ENCODE measurements at places on chromosomes 7 and 10.

- DNase-seq: no peak
These were observed 202.0 kb downstream of the ARL4A start for GRCh38 chr7:12889391-12889790.

DNA sequence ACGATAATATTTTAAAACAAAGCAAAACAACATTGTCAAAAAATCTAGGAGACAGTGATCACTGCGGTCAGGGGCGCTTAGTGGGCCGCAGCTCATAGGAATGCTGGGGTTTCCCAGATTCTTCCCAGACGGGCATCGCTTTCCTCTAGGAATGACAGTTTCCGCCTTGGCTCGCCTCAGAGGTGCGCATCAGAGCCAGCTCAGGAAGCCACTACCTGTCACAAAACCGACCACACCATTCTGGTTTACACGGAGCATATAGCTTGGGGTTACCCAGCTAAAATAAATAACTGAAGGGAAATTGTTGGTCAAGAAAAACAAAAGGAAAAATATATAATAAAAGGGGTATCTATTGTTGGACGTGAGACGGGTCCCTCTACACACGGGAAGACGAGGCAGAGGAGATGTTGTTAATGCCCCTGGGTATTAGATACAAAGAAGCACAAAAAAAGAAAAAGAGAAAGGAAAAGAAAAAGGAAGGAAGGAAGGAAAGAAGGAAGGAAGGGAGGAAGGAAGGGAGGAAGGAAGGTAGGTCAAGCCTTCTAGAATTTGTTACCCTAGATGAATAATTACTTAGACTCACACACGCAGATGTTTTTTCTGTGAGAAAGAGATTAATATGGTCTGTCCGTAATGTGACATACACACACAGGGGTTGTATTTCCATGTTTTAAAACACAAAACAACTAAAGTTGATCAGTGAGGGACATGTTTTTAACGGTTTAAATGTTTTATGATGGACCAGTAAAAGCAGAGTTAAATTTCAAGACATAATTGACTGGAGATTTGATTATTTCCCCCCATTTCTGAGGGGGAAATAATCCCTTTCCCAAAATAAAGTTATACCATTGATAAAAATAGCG is 292.4 kb upstream of the NFE2L3 start:
- no peak for DNase-seq

GRCh38 chr10:109880886-109881768 is 42.2 kb downstream of the XPNPEP1 start:
- DNase-seq: no peak

DNA sequence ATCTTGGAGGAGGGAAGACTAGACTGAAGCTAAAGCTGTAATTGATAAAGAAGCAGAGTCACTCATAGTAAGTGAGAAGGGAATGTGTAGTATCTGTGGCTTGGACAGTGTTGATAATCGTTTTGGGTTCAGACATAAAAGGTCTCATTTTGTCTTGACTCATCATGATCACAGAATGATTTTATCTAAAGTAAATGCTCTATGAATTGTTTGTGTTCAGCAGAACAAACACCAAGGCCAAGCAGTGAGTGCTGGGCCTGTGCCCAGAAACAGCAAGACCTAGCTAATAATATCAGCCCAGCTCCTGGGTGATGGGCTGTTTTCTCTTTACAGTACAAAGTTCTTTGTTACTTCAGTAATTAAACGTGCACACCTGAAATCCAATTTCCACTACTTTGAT is 26.7 kb upstream of the CD36 start:
- DNase-seq: no peak

DNA sequence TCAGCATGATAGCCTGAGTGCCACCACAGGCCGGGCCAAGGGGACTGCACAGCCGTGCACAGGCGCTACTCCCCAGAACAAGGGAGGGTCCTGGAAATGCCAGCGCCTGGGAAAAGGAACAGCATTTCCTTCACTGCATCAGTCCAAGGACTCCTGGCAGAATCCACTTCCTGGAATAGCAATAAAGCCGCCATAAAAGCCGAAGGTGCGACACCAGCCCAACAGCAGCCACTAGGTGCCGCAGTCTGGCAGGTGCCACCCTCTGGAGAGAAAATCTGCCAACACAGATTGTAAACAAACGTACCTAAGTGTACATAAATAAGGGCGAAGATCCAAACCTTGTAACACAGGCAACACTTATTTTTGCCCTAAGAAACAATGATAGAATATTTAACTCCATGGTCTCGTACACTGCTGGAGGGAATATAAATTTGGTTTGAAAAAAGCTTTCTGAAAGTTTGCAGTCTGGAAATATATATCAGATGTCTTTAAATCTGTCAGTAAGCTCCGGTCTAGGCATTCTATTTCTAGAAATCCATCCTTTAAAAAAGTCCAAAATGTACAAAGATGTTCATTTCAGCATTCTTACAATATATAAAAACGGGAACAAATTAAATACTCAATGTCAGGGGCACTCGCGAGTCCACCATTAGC is 22.2 kb downstream of the VOPP1 start:
- no peak for DNase-seq

GRCh38 chr7:102173669-102174068 is 113.0 kb upstream of the SH2B2 start:
- DNase-seq: no peak

DNA sequence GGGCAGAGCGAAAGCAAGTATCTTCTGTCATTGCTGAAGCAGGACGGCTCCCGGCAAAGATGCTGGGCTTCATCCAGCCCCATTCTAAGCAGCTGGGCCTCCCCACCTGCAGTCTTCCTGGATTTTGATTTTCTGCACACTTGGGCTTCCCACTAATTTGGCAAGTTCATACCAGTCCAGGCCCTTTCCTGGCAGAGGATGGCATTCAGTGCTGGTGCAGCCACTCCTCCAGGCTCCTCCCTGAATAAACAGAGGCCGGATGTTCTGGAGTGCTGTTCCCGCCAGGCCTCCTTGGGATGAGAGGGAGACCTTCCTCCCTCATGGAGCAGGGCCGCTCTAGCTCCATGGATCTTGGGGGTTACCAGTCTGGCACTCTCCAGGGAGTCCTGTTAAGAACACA is 3.4 kb downstream of the BAG3 start:
- no peak for DNase-seq

- no peak for DNase-seq
These were observed 78.8 kb upstream of the FAM180A start for GRCh38 chr7:135827391-135827790.

DNA sequence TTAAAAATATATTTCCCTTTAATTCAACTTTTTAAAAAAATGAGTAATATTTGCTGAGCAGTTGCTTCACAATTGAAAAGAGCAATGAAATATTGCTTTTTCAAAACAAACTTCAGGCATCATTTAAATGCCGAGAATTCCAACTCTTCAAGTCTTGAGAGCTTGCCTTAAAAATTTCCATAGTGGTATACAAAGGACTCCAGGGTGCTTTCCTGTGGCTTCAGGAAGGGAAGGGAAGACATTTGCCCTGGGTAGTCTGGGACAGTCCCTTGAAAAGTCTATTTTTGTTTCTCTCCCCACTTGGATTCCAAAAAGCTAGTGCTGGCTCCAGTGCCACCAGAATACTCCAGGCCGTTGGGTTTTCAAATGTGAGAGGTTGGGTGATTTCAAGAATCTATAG is 71.7 kb downstream of the HYCC1 start:
- DNase-seq: no peak

- DNase-seq: no peak
These were observed 227.7 kb downstream of the CRPPA start for GRCh38 chr7:16193631-16194030.

DNA sequence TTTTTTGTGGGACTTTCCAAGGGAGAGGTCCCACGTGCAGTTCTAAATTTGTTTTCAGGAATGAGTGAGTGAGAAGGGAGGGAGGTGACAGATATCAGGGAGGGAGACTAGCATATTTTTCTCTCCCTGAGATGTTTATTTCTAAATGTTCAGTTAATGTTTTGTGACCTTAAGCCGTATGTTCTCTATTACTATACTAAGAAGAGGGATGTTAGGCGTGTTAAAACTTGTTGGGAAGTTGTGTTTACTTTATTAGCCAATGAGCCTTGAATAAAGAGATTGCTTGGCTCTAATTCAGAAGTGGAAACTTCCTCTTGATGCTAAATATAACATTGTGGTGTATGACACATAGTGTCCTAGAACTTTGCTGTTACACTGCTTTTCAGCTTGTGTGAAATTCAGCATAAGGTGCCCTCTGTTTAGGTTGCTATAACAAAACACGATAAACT is 37.3 kb downstream of the DNAH11 start:
- DNase-seq: no peak

- no peak for DNase-seq
These were observed 103.5 kb upstream of the PRSS1 start for GRCh38 chr7:142645777-142646176.

DNA sequence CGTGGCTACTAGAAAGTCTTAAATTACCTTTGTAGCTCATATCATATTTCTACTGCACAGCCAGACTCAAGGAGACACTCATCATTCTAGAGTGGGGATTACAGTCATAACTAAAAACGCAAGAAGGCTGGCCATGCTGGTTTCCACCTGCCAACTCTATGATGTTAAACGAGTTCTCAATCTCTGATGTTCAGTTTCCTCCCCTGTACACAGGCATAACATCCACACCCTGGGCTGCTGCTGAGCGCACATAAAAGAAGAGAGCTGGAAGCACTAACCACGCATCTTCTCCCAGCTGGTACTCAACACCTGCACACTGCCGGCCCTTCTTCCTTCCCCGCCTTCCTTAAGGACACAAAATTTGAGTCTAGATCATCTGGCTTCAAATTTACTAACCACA is 60.5 kb downstream of the SORBS1 start:
- DNase-seq: no peak

- DNase-seq: no peak
These were observed 39.7 kb upstream of the EPHB6 start for GRCh38 chr7:142815134-142815533.

DNA sequence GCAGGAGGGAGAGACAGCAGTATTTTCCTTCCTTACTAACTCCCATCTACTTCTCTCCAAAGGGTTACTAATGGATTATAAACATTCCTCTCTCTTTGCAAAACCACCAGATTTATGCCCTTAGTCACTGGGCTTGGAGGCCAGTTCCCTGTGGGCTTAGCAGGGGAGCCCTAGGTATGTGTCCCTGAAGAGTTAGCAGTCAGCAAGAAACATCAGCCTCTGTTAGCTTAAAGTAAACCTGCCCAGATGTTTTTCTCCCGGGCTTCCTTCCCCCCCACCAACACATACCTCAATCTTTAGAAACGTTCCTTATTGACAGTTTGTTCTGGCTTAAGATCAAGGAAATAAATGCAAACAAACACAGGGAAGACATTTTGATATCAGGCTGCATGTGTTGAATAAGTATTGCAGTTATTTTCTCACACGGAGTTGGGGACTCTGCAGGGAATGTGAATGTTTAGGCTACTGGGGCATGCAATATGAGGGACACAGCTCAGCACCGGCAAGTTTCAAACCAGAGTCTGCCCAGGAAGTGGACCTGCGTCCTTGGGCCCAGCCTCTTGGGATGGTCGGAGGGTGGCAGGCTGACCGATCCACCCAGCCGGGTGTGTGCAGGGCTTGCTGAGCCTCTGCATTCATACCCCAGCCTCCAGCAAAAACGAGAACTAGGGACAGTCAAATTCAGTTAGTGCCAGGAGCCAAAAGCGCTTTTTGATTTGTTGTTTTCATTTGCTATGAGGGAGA is 252.0 kb upstream of the GRB10 start:
- no peak for DNase-seq

DNA sequence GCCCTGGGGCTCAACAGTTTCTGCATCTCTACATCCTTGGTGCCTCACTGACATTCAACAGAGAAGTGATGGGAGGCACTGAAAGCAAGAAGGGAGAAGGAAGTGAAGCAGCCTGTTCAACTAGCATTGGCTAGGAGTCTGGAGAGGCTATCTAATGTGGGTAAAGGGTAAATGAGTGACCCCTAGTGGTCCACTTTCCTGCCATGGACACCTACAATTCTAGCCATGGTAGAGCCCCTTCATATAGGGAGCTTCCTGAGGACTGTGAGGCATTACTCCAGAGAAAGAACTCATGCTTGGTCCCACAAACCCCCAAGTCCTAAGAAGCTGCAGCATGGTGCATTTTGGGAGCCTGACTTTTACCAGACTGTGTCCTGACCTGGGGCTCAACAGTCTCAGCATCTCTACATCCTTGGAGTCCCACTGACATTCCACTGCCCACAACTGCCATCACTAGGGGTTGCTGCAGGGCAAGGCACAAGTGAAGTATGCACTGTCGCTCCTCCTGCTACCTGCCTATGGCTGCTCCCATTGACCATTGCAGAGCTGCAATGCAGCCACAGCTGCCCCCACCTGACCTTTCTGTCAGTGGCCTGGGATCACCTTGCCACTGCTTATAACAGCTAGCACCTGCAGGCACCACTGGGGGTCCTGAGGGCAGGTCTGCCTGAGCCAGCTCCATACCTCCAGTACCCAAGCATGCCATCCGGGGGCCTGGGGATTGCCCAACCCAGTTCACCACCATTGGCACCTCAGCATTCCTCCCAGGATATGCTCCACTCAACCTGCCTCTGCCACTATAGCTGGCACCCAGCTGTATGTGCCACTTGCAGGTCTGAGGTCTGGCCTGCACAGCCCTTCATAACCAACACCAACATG is 44.1 kb upstream of the CDK6 start:
- no peak for DNase-seq

- DNase-seq: no peak
These were observed 10.2 kb downstream of the FBH1 start for GRCh38 chr10:5900247-5900646.
